ENCODE measurements at places on chromosomes 6 and 20. TPM values are rescaled to one million over a fixed set of nuclear protein-coding genes. Genes with fewer than 3 reads are reported as not detected.

GRCh38 chr6:118650582-118651281, 659 bp downstream of the CEP85L start:
- no peak for DNase-seq

- no peak for DNase-seq
Measured at GRCh38 chr20:63433351-63433750, 39.1 kb downstream of the KCNQ2 start.

- DNase-seq: no peak
Measured at GRCh38 chr6:158174024-158174423, 5.9 kb downstream of the GTF2H5 start.

DNA sequence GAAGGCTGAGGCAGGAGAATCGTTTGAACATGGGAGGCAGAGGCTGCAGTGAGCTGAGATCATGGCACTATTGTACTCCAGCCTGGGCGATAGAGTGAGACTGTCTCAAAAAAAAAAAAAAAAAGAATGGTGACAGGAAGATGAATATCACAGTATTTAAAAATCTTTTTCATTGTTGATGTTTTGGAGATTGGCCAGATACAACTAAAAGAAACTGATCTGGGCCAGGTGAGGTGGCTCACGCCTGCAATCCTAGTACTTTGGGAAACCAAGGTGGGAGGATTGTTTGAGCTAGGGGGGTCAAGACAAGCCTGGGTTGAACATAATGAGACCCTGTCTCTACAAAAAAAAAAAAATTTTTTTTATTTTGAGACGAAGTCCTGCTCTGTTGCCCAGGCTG, 52.1 kb downstream of the TRAF3IP2 start:
- no peak for DNase-seq

- no peak for DNase-seq
Measured at GRCh38 chr6:73134588-73134987, 90.7 kb downstream of the KHDC1L start.

- no peak for DNase-seq
Measured at GRCh38 chr6:71289802-71290175, 1.2 kb downstream of the OGFRL1 start.

DNA sequence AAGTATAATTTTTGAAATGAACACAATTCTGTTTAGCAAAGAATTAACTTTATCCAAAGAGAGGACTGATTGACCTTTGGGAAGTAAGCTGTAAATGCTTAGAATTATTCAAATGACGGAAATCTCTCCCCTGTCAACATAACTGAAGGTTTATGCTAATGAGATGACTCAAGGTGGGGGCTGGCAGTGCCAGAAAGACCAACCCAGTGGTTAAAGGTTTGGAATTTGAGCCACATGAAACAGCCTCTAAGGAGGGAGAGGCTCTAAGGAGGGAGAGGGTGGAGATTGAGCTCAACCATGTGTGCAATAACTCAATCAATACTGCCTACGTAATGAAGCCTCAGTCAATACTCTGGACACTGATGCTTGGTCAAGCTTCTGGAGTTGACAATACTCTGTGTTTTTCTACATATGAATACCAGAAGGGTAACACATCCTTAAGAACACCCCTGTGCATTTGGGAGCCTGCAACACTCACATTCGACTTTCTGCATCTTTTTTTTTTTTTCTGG, 123.4 kb upstream of the TENT5A start:
- no peak for DNase-seq

DNA sequence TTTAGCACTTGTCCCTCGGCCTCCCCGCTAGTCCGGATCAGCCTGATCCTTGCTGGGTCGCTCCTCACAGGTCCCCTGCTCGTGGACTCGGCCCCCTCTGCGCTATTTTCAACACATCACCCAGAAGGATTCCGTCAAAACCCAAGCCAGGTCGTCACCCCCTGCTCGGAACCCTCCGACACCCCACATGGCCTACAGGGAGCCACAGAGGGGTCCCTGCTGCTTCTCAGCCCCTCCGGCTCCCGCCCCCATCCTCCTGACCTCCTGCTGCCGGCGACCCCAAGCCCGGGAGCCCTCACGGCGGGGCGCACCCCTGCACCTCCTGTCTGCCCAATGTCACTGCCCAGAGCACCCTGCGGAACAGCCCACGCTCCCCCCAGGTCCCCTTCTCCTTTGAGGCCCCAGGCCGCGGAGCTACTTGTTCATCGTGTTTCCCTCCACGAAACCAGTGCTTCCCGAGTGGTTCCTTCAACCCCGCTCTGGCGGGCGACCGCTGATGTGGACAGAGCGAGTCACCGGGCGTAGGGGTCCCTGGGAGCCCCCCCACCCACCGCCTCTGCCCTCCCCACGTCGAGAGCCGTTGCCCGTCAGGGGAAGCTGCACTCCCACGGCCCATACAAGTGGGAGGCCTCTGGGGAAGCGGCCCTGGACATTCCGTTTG, 638 bp upstream of the MYL9 start:
- no peak for DNase-seq

GRCh38 chr6:133503336-133503729, 262.2 kb downstream of the EYA4 start:
- no peak for DNase-seq

DNA sequence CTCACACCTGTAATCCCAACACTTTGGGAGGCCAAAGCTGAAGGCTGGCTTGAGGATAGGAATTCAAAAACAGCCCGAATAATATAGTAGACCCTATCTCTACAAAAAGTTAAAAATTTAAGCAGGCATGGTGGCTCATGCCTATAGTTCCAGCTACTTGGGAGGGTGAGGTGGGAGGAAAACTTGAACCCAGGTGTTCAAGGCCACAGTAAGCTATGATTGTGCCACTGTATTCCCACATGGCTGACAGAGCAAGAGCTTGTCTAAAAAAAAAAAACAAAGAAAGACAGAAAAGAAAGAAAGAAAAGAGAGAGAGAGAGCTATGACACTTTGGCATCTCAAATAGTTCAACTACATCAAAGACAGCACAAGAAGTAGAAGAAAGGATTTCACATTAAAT, 33.2 kb downstream of the DCDC2 start:
- no peak for DNase-seq

DNA sequence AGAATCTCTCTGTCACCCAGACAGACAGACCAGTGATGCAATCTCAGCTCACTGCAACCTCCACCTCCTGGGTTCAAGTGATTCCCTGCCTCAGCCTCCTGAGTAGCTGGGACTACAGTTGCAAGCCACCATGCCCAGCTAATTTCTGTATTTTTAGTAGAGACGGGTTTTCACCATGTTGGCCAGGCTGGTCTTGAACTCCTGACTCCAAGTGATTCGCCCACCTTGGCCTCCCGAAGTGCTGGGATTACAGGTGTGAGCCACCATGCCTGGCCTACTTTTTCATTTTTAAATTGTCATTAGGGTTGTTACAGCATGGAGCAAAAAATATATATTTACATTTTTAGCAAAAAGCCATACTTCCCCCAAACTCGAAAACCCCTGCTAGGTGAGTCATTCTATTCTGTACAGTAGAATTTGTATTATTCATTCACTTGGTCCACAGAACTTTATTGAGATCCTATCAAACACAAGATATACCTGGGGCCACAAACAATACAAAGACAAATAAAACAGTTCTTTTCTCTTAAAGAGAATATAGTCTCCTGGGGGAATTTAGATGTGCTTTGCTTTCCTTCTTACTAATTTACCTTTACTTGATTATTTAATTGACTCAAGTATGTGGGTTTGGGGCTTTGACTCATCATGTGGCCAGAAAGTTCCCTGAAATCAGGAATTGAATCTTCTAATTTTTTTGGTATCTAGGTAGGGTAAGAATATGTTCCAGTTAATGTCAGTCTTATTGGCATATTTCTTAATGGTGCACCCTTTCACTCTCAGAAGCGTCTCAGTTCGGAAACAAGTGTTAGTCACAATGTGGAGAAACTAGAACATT, 16.6 kb upstream of the CCND3 start:
- no peak for DNase-seq

DNA sequence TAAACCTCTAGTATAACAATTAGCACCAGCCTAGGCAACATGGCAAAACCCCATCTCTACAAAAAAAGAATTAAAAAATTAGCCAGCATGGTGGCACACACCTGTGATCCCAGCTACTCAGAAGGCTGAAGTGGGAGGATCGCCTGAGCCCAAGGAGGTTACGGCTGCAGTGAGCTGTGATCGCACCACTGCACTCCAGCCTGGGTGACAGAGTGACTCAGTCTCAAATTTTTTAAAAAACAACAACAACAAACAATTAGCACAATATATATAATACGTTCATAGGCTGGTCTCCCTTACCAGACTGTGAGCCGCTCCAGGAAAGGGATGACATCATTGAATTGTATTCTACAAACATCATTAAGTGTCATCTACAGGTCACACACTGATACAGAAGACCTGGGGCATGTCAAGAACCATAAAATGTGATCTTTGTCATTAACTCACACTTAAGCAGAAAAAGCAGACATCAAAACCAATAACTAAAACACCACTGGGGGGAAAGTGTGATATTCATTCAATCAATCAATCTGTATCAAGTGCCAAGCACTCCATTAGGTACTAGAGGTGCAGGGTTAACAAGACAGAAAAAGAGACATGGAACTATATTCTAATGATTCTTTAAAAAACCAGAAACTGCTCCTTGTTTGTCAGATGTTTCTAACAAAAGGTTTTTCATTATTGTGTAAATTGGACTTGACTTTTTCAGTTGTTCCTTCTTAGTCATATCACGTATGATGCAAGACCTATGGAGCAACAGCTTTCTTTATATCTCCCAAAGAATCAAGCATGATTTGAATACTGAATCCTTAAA, 17.8 kb downstream of the MAP3K5 start:
- no peak for DNase-seq

GRCh38 chr20:57618091-57618763, 2.0 kb downstream of the ZBP1 start:
- DNase-seq: no peak

GRCh38 chr6:2124260-2124709, 121.1 kb downstream of the GMDS start:
- no peak for DNase-seq

DNA sequence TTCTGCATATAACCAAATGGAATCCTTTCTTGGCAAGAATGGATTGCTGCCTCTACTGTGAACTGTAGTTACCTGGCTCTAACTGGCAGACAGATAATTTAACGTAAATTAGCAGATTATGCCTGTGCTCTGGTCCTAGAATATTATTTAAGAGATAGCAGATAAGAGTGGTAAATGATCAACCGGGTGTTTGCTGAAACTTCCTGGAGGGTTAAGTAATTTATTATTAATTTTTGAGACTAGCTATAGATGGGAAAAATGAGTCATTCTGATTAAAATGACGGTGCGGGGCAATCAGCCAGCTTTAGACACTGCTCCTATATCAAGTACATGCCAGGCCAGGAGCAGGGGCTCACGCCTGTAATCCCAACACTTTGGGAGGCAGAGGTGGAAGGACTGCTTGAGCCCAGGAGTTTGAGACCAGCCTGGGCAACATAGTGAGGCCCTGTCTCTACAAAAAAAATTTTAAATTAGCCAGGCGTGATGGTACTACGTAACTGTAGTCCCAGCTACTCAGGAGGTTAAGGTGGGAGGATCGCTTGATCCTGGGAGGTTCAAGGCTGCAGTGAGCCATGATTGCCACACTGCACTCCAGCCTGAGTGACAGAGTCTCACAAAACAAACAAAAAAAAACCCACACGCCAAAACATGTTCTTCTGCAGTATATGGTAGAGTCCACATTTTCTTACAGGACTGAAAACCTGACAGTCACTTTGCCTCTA, 22.6 kb downstream of the B4GALT5 start:
- DNase-seq: no peak

DNA sequence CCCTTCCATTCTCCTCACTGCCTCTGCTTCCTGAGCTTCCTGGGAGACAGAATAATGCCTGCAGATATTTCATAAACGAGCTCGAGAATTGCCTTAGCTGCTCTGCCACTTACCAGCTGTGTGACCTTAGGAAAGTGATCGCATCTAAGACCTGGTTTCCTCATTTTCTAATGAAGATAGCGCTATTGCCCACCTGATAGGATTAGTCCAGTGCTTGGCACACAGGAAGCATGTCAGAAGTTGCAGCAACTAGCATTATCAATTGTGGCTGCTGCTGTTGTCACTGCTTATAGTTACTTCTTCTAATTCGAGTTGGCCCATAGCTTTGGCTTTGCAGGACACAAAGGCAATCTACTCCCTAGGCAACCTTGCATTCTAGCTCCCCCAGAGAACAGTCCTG, 305.5 kb upstream of the SGK1 start:
- no peak for DNase-seq

DNA sequence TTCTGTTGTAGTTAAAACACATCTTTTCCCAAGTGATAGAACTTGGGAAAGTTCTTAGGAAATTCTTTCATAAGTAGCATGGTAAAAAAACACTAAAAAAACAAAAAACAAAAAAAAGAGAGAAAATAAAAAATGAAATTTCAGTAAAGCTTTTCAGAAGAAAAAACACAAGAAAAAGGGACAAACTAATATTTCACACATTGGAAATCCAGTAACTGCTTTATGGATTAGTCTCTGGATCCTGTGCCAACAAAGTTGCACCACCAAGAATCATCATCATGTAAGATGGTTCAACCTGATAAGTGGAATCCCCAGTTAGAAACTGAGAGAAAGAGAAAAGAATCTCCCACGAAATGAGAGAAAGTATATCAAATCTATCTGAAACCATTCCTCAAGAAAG, 144.2 kb downstream of the GMDS start:
- no peak for DNase-seq

DNA sequence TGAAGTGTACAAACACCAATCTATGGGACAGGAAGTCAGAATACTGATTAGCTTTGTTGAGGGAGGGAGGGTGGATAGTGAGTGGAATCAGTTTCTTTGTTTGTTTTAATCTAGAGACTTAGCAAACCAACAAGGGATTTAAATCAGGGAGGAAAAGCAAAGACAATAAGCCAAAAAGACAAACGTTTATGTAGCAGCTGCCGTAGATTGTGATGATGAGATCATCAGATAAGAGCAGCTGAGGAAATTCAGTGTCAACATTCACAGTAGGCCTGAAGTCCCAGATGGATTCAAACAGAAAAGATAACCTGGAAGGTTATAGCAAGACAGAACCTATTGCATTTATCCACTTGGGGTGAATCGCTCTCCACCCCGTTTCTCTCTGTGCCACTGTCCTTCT, 104.9 kb upstream of the SYNDIG1 start:
- DNase-seq: no peak

DNA sequence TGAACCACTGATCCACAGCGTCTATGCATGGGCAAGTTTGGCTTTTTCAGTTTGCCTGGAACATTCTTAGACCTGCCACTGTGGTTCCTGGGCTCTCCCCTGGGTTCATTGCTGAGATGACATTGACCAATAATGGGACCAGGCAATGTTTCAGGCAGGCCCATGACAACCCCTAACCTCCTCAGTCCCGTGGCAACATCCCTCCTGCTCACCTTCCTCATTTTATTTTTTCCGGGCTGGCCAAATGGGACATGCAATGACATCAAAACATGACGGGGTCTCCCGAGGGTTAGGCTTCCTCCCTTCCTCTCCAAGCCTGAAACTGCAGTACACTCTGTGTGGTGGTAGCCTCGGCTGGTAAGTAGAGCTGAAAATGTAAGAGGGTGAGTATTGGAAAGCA, 234.0 kb upstream of the RREB1 start:
- DNase-seq: no peak

CLPSL1 gene
- total RNA-seq: not detected

ALDH5A1 gene
- 9.3 TPM for total RNA-seq

MUC21 gene
- not detected for total RNA-seq

MAPK13 gene
- total RNA-seq: 5.6 TPM

DPPA5 gene
- not detected for total RNA-seq

LRRC73 gene
- not detected for total RNA-seq

TMC2 gene
- 0.16 TPM for total RNA-seq

C20orf96 gene
- total RNA-seq: 5.0 TPM

IL17A gene
- not detected for total RNA-seq

ID4 gene
- 102 TPM for total RNA-seq

SPATA25 gene
- 1.7 TPM for total RNA-seq

MCHR2 gene
- total RNA-seq: 0.48 TPM

All from urinary bladder (tissue), 4 donors.